MCF 10A (cell line): ENCODE measurements at places on chromosomes 1 and 21.
A peak's percentile ranks its signal among the peaks of the same experiment; 100 is the strongest.

DNA sequence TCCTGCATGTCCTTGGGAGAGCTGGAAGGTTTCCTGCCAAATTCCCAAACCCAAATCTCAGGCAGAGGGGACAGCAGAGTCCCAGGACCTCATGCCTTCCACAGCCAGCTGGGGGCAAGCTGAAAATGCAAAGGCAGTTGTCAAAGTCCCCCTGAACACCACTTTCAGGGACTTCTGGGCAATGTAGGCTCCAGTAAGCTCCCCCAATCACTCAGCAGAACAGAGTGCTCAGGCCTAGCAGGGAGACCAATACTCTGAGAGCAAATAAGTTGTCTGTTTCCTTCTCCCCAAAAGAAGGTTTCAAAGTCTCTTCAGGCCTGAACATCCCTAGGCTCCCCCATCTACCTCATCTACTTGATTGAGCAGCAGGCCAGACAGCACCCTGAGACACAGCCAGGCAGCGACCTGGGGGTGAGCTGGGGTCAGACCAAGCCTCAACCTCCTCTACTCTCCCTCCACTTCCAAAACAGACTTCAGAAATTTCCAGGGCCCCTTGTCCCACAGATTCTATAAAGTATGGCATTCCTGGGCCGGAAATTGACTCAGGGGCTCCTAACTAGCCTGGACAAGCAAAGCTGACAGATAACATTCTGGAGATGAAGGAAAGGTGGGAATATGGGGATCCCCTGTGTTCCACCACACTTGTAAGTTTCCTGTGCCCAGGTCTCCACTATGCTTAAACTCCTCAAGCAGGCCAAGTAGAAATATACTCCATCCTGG lies 1.9 kb downstream of the SLC9A1 start:
- DNase-seq = peak; percentile 46

DNA sequence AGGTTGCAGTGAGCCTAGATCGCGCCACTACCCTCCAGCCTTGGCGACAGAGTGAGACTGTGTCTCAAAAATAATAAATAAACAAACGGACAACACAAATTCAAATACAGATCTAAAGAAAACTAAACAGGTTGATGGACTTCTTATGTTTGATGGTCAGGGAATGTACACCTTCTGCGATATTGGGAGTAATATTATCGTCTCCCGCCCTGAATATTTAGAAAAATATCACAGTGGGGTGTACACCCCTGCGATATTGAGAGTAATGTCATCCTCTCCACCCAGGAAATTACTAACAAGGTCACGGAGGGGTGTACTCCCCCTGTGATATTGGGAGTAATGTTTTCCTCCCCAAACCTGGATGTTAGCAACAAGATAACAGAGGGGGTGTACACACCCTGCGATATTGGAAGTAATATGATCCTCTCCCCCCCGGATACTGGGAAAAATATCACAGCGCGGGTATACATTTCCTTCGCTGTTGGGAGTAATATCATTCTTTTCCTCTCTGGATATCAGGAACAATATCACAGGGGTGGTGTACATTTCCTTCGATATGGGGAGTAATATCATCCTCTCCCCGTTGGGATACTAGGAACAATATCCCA lies 1.4 kb upstream of the CFAP298 start:
- no peak for DNase-seq

DNA sequence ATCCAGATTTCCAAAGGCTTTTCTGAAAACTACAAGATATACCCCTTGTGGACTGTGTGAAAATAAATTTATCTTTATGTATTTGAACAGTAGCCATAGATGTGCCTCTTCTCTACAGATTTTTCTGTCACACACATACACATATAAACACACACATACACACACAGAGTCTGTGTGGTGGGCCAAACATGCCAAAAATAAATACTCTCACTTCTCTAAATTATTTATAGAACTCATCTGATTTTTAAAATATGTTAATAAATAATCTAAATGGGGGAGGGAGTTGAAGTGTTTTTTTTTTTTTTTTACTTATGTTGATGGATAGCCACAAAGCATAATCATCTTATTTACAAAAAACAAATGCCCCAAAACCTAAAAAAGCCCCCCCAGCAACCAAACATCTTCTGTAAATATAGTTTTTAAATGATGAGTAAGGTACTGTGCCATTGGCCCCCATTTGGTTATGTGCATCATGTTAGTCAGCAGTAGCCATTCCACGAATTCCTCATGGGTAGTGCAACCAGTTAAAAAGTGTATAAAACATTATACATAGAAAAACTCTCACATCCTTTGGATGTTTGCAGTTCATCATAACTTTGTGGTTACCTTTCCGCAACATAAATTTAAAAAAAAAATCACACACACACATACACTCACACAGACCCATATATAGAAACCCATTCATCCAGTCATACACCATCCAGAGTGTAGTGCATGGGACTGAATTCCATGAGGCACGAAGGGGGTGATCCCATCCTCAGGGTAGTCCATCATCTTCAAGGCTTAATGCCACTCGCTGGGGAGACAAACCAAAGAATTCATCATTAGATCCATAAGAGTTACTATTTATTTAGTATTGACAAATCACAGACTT lies 8.2 kb upstream of the MAGOH start:
- DNase-seq = no peak

GRCh38 chr1:179883040-179883744 lies 1.1 kb downstream of the TOR1AIP1 start:
- DNase-seq = no peak

DNA sequence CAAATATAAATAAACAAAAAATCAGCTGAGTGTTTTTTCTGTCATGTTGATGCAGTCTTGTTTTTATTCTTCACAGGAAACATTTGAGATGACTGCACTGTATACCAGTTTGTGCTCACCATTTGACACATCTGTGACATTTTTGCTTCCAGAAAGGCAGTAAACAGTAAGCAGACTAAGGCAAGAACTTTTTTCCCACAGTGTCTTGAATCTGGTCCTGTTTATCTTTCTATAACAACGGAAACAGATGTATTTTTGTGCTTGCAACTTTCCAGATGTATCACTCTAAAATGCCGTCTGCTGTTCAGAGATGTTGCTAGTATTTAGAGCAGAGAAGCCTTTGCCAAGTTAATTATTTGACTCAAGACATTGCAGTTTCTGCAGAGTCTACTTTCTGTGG lies 105.5 kb downstream of the ZC3H11B start:
- no peak for DNase-seq

DNA sequence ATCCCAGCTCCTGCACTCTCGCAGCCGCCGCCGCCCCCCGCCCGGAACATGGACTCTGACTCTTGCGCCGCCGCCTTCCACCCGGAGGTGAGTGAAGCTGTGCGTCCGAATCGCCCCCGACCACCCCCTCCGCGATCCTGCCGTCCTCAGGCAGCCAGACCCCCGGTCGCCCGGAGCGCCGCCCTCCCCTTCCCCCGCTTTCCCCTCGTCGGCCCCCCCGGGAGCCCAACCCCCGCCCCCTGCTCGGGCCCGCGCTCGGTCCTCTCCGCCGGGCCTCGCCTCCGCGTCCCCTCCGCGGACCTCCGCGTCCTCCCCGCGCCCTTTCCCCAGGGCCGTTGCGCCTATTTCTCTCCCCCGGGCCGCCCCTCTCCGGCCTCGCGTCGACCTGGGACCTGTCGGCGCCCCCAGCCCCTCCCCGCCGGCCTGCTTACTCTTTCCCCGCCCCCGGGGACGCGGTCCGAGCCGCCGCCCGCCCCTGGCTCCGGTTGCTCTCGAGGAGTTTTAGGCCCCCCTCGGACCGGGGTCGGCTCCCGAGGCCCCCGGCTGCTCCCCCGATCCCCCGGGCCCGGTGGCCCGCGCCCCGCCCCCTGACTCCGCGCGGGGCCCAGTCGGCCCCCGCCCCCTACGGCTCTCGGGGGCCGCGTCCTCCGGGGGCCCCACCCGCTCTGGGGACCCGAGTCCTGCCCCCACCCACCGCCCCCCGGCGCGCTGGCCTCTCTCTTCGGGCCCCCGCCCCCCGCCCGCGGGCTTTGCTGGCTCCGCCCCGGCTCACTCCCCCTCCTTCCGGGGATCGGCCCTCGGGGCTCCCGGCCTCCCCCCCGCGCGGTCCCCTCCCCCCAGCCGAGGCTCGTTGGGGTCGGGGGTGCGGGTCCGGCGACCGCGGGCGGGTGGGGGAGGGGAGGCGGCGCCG lies 743 bp downstream of the PHF13 start:
- DNase-seq = peak; percentile 20

DNA sequence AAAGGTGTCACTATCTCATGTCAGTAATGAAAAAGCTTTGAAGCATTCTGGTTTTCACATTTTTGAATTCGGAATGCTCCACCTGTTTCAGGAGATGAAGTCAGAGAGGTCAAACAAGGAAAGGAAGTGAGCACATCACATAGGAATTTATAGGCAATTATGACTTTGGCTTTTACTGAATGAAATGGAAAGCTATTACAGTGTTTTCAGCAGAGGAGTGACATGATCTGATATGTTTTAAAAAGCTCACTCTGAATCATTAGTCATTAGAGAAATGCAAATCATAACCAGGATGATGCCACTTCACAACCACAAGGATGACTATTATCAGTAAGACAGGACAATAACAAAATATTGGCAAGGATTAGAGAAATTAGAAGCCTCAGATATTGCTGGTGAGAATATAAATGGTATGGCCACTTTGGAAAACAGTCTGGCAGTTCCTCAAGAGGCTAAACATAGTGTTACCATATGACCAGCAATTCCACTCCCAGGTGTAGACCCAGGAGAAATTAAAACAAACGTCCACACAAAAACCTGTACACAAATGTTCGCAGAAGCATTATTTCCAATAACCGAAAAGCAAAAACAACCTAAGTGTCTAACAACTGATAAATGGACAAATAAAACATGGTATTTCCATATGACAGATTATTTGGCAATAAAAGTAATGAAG lies 7.5 kb downstream of the TAF1A start:
- peak; percentile 47 for DNase-seq

DNA sequence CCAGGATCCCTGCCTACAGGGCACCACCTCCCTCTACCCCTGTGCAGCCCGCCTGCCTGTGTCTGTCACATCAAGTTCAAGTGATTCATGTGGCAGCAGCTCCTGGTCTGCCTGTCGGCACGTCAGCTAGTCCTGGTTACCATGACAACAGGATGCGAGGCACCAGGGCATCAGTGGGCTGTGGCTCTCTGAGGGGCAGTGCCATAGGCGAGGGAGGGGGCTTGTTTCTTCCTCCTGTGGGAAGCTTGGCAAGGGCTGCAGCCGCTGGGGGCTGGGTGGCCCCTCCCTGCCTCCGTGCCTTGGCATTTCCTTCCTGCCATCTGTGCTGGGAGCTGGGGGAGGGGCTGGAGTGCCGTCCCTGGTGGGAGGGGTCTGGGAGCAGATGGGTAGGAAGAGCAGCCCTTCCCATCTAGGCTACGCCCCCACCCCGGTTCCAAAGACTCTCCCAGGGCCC lies 43.1 kb downstream of the FOXO6 start:
- DNase-seq = peak; percentile 25

GRCh38 chr1:16174886-16175598 lies 19.2 kb upstream of the EPHA2 start:
- DNase-seq = no peak

- DNase-seq = peak; percentile 24
Measured at GRCh38 chr1:216210081-216210480, 213.2 kb downstream of the USH2A start.
